ENCODE measurements at places on chromosomes 12 and 14. TPM values are rescaled to one million over a fixed set of nuclear protein-coding genes. Genes with fewer than 3 reads are reported as not detected.

Gene GNG2
- total RNA-seq, result 0.18 TPM

Gene CCDC184
- 0.09 TPM for total RNA-seq

Gene NUP107
- 161 TPM for total RNA-seq

GRCh38 chr14:58633831-58634230 is 3.9 kb upstream of the DACT1 start:
- no peak for DNase-seq

DNA sequence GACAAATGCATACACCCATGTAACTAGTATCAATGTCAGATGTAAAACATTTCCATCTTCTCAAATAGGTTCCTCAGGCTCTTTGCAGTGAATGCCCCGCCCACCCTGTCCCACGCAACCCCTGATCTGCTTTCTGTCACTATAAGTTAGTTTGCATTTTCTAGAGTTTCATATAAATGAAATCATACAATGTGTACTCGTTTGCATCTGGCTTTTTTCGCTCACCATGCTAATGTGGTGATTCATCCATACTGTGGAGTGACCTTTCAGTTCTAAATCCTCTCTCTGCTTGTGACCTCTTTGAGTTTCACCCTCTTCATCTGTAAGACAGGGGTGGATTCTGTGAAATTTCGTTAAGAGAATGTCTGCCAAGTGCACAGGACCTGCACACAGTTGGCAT is 30.6 kb upstream of the MSI1 start:
- DNase-seq, result no peak

- DNase-seq, result no peak
Observed at GRCh38 chr12:24561882-24562770, 386.8 kb downstream of the BCAT1 start.

DNA sequence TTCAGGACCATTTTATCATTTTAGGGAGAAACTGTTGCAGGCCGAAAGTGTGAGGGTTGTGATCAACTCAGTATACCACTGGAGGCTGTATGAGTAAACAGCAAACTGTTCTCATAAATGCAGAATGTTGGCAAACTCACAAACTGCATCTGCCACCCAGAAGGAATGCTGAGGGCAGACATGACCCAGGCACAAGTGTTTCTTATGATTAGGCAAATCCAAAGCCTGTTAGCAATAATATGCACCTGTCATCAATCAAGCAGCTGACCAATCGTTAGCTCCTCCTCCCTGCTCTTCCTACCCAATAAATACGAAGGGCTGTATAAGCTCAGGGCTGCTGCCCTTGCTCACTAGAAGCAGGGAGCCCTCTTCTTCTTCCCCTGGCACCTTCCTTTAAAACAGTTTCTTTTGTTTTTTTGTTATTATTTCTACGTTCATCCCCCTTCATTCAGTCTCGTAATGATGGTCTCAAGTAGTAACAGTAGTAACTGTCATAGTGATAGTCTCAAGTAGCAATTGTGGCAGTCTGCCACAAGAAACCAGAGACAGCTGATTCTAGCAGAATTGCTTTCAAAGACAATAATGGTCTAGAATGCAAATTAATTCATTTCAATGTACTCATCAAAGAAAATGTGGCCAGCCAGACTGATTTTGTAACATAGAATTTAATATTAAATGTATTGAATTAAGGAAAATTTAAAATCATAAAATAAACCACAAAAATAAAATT is 15.2 kb upstream of the CCDC175 start:
- DNase-seq, result no peak

Gene SLC2A3
- 140 TPM for total RNA-seq

DNA sequence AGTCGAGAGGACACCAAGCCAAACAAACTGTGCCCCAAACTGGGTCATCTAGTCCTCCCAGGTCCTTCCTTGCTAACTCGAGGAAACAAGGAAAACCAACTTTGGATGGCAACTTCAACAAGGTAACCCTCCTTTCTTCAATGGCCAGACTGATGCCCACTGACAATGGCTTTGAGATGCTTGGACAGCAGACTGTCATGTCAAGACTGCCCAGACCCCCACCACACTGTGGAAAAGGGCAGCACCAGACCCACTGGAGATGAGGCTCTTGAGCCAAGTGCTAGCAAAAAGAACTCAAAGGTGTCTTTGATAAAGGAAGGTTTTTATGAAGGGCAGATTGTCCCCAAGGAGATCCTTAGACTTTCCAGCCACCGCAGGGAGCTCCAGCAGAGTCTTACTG is 9.0 kb upstream of the CDH24 start:
- DNase-seq, result no peak

GRCh38 chr12:50597200-50598195 is 92.7 kb downstream of the DIP2B start:
- peak; percentile 60 for DNase-seq

Gene ZDHHC22
- not detected for total RNA-seq

Measured in K562 (cell line).